ENCODE measurements at places on chromosomes 1 and 21. TPM values are rescaled to one million over a fixed set of nuclear protein-coding genes. Genes with fewer than 3 reads are reported as not detected.

DNA sequence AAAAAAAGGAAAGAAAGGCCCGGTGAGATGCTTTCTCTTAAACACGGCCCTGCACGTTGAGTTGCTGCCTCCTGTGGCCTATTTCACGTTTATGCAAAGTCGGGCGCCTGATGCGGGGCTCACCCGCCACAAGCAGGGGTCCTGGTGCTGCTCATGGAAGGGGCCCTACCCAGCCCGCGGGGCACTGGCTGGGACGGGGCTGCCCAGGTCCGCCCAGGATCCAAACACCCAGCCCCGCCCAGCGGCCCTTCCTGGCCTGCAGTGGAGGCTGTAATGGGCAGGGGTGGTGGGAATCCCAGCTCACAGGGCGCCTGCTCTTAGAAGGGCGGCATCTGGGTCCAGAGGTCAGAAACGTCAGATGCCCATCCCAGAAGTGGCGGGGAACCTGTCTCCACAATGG, 1.6 kb downstream of the COL6A2 start:
- peak; percentile 34 for DNase-seq

DNA sequence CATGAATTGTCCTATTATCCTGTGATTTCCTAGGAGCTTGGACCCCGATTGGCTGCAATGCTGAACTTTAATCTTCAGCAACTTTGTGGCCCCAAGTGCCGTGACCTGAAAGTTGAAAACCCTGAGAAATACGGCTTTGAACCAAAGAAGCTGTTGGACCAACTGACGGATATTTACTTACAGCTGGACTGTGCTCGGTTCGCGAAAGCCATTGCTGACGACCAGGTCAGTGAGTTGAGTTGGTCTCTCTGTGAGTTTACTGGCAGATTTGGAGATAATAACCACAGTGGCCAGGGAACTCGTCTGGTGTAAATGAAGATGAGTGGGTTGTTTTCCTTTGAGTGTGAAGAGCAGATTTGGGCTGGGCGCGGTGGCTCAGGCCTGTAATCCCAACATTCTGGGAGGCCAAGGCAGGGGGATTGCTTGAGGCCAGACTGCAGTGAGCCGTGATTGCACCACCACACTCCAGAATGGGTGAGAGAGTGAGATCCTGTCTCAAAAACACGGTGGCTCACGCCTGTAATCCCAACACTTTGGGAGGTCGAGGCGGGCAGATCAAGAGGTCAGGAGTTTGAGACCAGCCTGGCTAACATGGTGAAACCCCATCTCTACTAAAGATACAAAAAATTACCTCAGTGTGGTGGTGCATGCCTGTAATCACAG, 39.1 kb upstream of the KIF1B start:
- DNase-seq = no peak

- DNase-seq = no peak
Observed at GRCh38 chr21:21046063-21046462, 47.9 kb downstream of the NCAM2 start.

DNA sequence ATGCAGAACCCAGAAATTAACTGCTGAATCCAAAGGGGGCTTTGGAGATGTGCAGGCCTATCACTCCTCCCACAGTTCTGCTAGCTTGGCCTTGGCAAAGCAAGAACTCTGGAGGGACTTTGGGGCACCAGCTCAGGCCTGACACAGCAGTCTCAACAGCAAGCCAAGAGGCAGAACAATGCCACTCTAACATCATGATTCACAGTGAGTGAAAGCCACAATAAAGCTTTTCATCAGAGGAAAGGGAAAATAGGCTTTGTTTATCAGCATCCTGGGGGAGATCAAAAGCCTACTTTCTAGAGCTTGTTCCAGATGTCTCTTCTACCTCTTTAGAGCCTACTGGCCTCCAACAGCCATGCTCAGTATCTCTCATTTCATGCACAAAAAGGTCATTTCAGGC, 283.4 kb downstream of the KCNH1 start:
- DNase-seq = no peak

- DNase-seq = no peak
Observed at GRCh38 chr21:33750017-33750416, 107.7 kb downstream of the ITSN1 start.

GRCh38 chr1:246569248-246570238, 3.3 kb downstream of the CNST start:
- DNase-seq = peak; percentile 53

DNA sequence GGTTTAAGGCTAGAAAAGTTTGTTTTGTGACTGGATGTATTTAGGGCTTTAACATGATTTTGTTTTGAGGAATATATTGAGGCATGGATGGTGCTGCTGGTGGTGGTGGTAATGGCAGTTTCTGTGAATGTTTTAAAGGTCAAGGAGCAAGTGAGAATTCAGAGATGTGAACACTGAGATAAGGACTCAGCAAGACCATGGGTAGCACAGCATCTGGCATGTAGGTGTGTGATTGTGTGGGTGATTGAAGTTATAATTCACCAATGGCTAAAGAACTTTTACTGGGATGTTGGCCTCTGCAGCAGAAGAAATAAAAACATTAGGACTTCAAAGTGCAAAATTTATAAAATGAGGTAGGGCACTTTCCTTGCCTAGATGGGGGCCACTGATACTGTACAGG, 65.9 kb downstream of the MACF1 start:
- DNase-seq = no peak

DNA sequence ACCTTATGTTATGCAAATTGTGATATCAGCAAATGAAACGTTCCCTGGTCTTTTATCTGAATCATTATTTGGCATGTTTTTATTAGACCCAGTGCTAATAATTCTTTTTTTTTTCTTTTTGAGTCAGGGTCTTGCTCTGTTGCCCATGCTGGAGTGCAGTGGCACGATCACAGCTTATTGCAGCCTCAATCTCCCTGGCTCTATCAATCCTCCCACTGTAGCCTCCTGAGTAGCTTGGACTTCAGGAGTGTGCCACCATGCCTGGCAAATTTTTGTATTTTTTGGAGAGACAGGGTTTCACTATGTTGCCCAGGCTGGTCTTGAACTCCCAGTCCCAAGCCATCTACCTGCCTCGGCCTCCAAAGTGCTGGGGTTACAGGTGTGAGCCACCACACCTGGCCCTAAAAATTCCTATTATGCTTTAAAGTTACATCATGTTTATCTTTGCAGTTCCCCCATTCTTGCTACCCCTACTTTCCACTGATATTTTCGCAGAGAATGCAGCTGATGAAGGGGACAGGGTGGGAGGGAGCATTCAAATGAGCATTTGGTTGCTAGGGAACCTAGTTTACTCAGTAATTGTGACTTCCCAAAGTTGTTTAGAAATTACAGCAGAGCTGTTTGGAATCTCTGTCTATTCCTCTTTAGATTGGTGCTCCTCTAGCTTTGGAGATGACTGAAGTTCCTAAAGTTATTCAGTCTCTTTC, 18.4 kb downstream of the C1orf21 start:
- no peak for DNase-seq

DNA sequence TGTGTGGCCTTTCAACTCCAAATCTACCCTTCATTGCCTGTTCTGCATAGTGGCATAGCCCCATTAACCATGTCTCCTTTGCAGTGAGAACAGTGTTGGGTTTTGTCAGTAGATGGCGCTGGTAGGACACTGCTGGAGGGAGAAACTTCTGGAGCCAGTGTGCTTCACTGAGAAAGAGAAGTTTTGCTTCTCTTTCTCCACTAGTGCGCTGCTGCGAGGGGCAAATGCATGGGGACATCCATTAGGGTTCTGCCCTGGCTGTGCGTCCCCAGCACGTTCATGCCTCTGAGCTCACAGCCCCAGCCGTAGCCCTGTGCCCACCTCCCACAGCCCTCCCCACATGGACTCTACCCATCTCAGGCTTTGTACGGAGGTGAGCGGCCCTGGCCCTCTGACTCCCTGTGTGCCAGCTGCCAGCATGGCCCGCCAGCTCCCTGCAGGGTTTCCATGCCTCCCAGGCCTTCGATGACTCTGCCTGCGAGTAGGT, 53.1 kb downstream of the RIMS3 start:
- DNase-seq = no peak

DNA sequence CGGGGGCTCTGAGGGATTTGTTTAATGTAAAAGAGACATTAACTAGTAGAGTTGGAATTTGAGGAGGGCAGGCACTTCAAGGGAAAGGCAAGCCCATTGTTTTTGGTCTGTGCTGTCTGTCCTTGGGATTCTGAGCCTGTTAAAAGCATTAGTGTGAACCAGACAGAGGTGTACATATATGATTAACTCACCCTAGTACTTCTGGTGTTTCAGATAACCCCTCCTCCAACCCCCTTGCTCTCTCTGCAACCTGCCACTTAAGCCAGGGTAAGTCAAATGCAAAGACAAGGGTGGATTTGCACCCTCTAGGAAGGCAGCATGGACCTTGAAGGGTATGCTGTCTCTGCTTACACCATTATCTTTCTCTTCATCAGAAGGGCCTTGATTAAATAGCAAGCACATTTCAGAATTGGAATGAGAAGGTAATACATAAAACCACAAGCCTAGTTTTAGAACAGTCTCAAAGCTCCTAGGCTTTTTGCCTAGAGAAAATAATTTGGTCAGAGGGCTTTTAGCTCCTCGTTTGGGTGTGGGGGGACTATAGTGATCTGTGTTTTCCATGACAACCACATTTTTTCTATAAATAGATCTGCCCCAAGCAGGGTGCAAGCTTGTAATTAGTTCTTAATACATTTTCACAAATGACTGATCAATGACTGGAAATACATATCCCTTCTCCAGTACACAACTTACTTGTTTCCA, 120.7 kb upstream of the SGIP1 start:
- no peak for DNase-seq

DNA sequence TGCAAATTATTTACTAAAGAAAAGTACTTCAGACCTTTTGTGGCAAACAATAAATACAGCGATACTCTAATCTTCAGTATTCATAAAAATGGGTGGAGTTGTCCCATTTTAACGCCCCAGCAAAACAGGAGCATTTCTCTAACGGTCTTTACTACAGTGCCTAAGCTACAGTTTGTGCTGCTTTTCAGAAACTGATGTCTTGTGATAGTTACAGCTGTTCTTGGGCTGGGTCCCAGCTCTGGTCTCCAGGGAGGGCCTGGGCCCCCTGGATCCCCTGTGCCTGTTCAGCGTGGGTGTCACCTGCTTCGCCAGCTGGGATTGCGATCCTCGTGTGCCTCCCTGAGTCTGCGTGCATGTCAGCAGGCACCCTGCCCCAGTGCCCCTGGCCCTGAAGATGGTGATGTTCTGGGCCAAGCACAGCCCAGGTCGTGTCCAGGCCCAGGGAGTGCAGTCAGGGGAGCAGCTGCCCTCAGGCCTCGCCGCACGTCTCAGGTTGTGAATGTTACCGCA, 64.0 kb upstream of the DIP2A start:
- no peak for DNase-seq

STIL gene
- 22.6 TPM for total RNA-seq

PPOX gene
- 8.9 TPM for total RNA-seq

METTL18 gene
- total RNA-seq = 10.1 TPM

LUZP1 gene
- total RNA-seq = 30.0 TPM

LCE1E gene
- total RNA-seq = not detected

CASQ2 gene
- total RNA-seq = not detected

FCRL1 gene
- not detected for total RNA-seq

NTNG1 gene
- total RNA-seq = not detected

KRTAP11-1 gene
- not detected for total RNA-seq

RPTN gene
- not detected for total RNA-seq

OR2G6 gene
- total RNA-seq = not detected

C4BPB gene
- total RNA-seq = 0.28 TPM

IKBKE gene
- 12.6 TPM for total RNA-seq

SUSD4 gene
- total RNA-seq = 0.03 TPM

PYHIN1 gene
- total RNA-seq = not detected

UBE2U gene
- not detected for total RNA-seq

Measured in SJSA1 (cell line).